Activated naive CD8-positive, alpha-beta T cell treated with anti-CD3 and anti-CD28 coated beads, Interleukin-2, amount 50 U/mL, for 16 hours (primary cell): ENCODE measurements at places on chromosomes 6 and 20.

DNA sequence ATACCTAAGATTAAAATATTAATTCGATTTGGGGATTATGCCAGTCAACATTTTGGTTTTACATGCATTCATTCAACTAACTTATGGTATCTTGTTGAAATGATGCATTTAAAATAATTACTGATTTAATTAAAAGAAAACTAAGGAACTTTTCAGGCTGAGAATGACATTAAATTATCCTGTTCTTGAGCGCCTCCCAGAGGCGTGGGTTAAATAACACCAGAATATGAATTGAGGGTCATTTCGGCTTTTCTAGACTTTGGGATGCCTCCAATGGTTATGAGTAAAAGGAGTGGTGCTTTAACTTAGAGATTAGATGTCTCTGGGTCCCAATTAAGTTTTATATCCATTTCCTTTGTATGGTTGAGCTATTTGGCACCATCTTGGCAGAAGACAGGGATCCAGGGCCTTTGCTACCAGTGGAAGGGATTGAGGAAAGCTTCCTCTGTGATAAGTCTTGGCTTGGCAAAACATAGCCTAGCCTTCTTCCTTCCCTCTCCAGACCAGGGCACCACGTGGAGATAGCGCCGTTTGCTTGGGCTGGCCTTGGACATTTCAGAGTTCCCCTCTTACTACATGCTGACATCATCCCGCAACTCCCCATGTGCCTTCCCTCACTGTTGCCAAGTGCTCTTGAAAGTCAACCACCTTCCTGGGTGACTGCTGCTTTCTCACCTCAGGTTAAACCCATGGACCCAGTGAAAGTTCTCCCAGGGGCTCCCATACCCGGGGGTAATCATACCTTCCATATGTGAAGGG, 28.7 kb downstream of the GNAS start:
- DNase-seq = no peak

- DNase-seq = no peak
Observed at GRCh38 chr6:108648191-108648590, 87.5 kb downstream of the FOXO3 start.

DNA sequence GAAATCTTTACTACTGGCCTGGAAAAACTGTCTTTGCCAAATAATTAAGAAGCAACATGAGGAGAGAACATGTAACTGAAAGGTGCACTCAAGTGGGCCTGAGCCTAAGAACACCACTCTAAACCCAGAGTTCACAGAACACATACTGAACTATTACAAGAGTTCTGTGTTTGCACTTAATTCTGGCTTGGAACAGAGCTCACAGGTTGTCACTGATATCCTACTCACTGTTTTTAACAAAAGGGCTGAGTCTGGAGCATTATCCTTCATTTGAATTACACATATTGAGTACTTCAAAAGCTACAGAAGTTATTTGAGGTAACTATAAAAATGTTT, 164.7 kb downstream of the OGFRL1 start:
- no peak for DNase-seq

GRCh38 chr6:98832284-98833056, 1.9 kb upstream of the POU3F2 start:
- DNase-seq = no peak

DNA sequence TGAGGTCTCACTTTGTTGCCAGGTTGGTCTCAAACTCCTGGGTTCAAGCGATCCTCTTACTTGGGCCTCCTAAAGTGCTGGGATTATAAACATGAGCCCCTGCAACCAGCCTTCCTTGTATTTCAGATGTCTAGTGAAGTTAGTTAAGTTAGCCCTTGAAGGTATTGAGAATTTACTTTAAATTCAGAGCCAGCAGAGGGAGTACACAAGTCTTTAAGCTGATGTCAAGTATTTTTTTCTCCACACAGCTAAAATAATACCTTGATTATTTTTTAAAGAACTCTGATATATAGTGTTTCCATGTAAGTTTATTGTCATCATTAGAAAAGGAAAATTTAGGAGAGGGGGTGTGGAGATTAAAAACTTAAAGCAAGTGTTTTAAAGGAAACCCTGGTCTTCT, 9.8 kb downstream of the FOXO3 start:
- no peak for DNase-seq

GRCh38 chr6:55474382-55474781, 104.6 kb downstream of the HMGCLL1 start:
- no peak for DNase-seq

GRCh38 chr20:32971703-32972161, 32.5 kb downstream of the SUN5 start:
- no peak for DNase-seq

DNA sequence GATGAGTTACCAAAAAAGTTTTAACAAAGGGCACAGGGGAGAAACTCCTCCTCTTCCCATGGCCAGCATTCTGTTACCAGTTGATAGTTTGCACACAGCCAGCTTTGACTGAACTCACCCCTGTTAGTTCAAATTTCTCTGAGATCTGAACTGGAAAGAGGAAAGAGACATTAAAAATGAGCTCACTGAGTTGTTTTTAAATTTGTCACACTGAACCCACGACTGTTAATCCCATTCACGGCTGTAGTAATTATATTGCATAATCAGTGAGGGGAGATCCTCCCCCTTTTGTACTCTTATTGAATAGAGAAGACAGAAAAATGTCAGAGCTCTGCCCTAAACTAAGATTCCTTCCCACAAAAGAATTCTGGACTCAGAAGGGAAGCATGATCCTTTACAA, 17.5 kb upstream of the DSP start:
- no peak for DNase-seq

DNA sequence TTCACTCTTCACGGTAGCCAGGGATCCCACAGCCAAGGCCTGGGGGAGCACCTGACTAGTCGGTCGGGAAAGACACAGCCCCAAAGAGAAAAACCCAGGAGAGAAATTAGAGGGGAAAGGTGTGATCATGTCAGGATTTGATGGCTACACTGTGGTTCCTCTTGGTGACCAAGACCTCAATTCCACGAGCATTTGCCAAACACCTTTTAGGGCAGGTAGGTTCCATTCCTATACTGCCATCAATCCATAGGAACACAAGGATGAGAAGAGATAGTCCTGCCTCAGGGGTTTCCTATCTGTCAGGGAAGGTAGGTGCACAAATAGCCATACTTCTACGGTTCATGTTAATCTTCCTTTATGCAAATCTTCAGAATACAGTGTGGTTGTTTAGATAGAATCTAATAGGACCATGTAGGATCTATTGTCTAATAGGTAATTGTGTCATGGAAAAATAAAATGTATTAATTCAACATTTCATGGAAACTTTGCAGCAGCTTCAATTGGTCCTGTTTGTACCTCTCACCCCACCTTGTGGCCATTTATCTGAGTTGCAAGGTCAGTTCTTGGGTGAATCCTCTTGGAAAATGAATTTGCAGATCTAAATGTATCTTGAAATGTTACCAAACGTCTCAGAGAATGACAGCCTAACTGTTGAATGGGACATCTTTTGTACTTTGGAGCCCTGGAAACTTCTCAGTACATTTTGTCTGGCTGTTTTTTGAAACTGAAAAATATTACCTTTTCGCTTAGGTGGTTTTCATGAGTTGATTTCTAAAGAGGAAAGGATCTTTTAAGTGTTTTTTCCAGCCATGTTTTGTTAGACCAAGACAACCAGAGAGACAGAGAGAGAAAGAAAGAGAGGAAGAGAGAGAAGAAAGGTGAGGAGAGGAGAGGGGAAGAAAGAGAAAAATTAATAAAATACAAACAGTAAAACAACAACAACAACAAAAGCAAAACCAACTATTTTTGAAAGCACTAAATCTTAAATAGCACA, 33.7 kb upstream of the IYD start:
- DNase-seq = no peak

DNA sequence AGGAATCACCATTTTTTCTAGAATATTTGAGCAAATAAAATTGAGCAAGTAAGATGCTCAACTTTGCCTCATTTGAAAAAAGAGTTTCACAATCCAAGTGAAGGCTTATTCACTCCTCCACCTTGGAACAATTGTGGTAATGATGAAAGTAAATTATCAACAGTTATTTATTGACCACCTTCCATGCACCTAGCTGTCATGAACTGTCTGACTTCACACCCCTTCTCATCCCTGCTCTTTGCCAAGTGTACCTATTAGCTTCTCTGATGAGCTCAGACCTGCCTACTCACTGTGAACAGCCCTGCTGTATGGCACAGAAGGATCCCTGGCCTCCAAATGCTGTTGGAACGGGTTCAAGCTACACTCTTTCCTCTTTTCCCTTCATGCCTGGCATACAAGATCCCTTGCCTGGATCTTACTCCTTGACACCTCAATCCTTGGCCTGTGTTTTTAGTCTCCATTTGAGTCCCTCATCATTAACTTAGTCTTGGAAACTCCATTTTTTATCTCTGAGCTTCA, 99.0 kb upstream of the PREP start:
- no peak for DNase-seq

DNA sequence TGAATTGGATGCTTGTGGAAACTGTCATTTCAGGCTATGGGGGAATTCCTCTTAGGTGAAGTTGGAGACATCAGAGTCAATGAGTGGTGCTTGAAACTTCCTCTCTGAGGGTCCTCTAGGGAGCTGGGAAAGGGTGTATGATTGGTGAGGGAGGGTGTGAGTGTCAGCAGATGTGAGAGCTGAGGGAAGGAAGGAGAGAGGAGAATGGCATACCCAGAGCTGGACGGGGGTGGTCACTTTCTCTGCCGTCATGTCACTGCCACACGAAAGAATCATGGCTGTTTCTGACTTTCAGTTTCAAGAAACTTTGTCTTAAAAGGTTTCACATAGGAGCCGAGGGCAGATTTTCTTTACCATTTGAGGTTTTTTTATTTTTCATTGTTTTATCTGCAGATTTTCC, 50.3 kb downstream of the DEK start:
- DNase-seq = no peak

- no peak for DNase-seq
Observed at GRCh38 chr20:51419646-51420045, 122.9 kb downstream of the NFATC2 start.

DNA sequence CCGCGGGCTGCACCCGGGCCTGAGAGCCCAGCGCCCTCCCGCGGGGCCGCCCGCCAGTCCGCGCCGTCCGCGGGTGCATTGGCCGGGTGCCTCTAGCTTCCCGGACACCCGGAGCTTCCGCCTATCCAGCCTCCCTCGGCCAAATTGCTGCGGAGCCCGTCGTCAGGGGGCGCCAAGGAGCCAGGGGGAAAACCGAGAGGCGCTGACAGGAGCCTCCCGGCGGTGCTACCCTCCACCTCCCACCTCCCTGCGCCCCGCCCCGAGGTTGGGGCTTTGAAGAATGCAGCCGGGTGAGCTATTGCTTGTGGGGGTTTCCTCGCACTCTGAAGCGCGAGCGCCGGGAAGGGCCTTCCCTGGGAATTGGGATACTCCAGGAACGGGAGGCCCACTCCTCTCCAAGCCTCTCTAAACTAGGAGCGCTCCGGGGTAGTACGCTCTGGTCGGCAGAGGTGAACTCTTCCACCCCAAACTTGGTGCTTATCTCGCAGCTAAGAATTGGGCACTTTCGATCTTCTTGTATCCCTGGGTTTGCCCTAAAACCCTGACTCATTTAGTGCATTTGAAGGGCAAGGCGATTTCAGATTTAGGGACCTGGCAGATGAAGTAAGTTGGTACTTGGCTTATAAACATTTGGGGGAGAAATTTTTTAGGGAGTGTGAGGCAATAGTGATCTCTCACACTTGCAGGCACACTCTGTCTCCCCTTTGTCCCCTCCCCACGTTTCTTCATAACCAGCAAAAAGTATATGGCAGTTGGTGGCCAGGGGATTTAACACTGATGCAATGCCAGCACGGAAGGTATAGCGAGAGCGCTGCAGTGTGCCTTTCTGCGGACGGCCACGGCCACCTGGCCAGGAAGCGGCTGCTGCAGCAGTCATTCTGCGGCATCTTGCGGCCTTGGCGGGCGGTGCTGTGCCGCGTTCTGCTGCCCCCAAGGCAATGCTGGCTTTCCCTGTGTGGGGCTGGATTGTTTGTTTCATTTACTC, 556 bp downstream of the BEND6 start:
- DNase-seq = peak; percentile 11

DNA sequence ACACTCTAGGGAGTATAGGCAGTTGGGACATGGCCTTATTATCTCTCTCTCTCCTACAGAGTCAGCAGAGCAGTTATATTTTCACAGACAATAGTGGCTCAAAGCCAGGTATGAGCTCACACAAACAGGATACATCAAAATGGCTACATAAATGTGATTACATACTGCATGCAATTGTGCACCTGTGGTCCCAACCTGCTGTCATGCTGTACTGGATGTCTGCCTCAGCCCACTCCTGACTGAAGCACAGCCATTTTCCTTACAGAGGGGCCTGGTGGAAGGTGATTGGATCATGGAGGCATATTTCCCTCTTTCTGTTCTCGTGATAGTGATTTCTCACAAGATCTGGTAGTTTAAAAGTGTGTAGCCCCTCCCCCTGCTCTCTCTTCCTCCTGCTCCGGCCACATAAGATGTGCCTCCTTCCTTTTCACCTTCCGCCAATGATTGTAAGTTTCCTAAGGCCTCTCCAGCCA, 37.0 kb upstream of the SAMHD1 start:
- DNase-seq = no peak

GRCh38 chr6:135052939-135053338, 1.7 kb downstream of the HBS1L start:
- no peak for DNase-seq

- DNase-seq = no peak
Observed at GRCh38 chr6:13764996-13765395, 49.4 kb downstream of the MCUR1 start.

DNA sequence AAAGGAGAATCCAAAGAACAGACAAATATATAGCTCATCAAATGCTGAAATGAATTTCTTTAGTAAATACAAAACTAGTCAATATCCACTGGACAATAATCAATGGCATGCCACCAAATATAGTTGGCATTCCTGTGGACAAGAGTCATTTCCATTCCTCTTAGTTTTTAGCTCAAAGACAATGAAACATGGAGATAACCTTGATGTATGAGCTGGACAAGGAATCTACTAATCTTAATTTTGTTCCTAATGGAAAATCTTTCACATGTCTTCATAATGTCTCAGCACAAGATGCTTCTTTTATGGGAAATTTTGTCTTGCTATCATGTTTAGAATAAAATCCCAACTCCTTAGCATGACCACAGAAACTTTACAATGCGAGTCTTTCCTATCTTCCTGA, 87.8 kb downstream of the PFDN4 start:
- no peak for DNase-seq

DNA sequence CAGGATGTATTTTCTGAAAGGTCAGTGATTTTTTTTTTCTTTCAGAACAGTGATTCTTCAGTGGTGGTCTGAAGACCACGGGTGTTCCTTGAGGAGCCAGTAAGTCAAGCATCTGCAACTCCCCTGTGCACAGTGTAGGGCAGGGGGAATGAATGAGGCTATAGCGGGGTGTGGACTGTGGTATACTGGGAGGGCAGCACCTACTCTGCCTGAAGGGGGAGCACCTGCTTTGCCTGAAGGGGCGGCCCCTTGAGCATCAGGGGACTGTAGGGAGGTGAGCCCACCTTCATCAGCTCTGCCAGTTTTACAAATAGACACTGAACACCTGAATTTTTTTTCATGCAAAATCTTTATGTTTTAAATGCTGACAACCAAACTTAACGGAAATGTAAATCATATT, 77.5 kb upstream of the RIPOR2 start:
- no peak for DNase-seq
